ENCODE measurements at places on chromosomes 3 and 15.
A peak's percentile ranks its signal among the peaks of the same experiment; 100 is the strongest.

DNA sequence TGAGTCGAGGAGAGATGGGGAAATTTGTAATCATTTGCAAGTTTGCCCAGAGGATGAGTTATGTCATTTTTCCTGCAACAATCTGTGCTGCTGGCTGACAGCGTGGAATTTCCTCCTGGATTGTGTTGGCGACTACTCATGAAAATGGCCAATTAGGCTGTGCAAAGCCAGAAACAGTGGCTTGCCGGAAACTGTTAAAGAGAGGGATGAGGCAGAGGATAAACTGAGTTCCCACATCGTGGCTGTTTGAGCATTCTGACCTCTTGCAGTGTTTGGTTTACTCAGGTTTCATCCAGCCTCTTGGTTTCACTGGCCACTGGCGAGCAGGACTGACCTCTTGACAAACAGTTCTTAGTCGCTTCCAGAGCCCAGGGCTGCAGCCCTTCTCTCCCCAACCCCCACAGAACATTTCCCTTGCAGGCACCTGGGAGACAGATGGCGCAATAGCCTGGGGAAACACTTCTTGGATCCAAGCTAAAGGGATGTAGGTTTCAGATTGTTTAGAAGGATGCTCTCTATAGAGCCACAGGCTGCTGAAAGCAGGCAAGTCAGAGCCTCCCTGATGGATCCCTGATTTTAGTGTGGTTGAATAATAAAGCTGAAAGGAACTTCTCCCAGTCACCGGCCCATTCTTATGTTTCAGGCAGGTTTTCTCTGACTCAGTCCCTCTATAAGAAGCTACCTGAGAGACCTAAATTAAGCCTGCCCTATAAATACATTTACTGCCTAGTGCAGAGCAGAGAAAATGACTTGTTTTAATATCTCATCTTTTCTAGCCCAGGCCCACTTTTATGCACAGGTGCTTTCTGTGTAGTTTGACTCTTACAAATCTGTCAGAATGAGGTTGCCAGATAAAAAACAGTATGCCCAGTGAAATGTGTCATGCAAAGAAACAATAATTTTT is 92.8 kb upstream of the UBE2E1 start:
- DNase-seq, result peak; percentile 96

DNA sequence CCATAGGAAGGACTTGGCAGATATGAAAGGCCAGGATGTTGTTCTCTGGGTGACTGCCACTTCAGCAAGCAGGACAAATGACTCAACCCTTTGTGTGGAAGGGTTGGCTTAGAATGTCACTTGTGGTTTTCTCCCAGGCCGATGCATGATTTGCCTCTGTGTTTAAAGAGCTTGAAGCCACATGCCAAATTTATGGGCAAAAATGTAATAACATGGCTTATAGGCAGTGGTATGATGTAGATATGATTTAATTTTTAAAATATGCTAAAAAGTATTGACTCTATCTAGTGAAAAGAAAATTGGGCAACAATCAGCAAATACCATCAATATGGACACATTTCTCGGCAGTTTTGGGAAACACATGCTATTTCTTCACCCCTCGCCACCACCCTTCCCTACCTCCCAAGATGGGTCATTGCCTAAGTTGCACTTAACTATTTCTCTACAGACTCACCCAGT is 114.6 kb downstream of the CYP19A1 start:
- peak; percentile 66 for DNase-seq

DNA sequence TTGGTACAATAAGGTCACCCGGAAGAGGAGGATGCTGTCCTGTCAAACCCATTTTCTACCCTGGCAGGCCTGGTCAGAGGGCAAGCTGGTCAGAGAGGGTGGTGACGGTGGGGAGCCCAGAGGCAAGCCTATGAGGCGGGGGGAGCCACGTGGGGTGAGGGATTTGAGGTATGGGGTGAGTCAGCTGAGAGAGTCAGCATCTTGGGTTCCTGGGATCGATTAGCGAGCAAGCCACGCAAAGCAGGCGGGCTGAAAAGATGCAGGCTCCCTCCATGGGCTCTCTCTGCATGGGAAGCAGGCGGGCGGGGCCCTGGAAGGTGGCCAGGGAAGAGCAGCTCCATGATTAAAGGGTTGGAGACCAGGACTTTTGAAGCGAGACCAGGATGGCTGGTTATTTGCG is 48.1 kb downstream of the MAGEF1 start:
- DNase-seq, result no peak

GRCh38 chr3:78913711-78914110 is 854.1 kb downstream of the ROBO1 start:
- DNase-seq, result no peak

GRCh38 chr3:41808152-41808551 is 153.8 kb downstream of the ULK4 start:
- DNase-seq, result peak; percentile 64

- DNase-seq, result peak; percentile 51
Observed at GRCh38 chr15:96234109-96234892, 96.2 kb upstream of the NR2F2 start.

- peak; percentile 47 for DNase-seq
Observed at GRCh38 chr3:105402287-105402801, 35.6 kb downstream of the ALCAM start.

- no peak for DNase-seq
Observed at GRCh38 chr15:80597076-80597475, 98.0 kb upstream of the ABHD17C start.

DNA sequence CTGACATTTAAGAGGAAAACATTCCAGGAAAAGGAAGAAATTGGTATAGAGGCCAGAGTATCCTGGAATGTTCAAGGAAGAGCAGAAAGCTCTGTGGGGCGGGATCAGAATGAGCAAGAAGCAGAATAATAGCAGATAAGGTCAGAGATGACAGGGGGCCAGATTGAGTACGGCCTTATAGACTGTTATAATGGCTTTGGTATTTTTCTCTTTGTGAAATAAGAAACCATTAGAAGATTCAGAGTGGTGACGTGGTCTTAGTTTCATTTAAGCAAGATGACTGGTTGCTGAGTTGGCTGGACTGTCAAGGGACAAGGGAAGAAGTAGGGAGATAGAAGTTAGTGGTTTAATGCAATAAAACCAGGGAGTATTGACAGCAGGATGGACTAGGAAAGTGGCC is 218.3 kb upstream of the SOX2 start:
- DNase-seq, result peak; percentile 10

DNA sequence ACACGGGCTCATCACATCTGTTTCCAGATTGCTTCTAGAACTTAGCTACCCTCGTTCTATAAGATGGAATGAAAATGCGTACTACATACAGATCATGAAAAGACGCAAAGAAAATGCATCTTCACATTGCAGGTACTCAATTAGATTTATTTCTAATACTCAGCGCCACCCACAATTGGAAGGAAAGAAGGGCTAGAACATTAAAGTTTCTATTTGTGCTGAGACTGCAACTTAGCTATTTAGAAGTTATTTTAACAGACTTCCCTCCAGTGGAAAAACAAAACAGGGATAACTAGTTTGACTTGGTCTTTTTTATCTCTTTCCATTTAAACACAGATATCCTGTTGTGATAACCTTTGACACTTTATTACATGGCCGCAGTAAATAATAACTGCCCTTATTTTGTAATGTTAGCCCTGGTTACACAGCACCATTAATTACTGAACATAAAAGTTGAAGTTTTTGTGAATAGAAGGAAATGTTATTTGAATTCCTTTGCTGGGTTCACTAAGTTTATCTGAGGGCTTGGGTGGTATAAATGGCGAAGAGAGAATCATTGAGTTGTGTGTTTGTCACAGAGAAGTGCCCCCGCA is 86.9 kb upstream of the SLC25A26 start:
- DNase-seq, result no peak

DNA sequence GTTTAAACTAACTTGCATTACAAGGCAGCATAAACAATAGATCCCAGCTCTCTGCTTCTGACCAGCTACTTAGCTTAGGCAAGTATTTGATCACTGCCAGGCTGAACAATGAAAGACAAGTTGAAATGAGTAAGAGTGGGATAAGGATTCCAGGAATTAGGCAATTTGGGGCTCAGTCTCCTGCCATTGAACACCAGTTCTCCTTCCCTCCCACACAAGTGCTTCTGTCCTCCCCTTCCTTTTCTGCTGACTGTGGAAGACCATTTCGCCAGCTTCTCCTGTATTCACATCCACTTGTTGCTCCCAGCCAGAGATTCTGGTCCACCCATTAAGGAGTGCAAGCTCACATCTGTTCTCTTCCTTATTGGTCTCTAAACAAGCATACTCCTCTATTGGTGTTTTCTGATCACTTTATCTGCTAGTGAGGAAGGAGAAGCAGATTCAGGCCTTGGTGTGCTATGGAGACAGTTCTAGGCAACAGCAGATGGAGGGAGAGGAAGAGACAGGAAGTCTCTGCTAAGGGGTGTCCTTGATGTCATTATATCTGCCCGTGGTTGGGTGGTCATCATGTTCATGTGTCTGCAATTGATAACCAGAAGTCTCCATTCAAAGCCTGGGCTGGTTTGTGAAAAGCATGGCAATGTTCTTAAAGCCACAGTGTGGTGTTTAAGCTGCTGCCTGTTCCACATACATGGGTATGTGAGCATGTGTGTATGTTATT is 121.5 kb downstream of the PLCL2 start:
- no peak for DNase-seq

DNA sequence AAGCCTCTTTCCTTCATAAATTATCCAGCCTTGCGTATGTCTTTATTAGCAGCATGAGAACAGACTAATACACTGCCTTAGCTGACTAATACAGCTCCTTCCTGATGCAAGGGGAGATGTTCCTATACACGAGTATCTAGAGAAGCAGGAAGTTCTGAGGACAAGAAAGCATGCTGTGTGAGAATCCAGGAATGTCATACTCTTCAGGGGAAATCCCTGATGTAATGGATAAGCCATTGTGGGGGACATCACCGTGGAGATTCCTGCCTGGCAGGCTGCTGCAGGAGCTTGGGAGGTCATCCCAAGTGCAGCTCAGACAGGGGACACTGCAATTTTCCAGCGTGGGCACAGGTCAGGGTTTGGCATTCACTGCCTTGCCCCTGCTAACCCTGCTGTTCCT is 476.9 kb downstream of the NR2F2 start:
- no peak for DNase-seq

DNA sequence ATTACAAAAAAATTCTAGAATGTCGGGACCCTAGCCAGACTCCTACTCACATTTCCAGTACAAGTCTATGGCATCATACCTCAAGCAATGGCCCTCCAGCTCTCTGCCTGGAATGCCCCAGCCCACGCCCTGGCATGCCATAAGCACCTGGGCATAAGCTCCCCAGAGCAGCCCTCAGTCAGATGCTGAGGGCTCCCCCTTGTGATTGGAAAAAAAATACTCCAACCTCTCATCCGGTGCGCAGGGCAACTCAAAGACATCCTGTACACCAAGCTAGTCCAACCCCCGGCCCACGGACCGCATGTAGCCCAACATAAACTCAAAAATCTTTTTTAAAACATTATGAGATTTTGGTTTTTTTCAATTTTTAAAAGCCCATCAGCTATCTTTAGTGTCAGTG is 115.4 kb downstream of the NEK10 start:
- DNase-seq, result peak; percentile 21

DNA sequence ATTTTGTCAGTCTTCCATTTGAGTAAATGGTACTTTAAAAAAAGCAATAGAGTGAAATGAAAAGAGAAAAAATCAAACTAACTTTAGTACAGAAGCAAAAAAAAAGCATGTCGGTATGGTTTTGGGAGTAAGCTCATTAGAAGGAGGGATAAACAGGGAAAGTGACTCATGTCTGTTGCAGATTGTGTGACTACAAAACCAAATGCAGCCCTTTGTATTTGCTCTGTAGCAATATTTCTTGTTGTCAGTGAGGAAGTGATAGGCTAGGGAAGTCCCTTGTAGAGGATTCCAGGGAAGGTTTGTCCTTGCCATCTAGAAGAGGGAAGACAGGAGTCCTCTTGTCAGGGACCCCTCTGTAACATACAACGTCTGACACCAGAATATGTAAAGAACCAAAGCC is 150.5 kb upstream of the POU1F1 start:
- DNase-seq, result no peak

DNA sequence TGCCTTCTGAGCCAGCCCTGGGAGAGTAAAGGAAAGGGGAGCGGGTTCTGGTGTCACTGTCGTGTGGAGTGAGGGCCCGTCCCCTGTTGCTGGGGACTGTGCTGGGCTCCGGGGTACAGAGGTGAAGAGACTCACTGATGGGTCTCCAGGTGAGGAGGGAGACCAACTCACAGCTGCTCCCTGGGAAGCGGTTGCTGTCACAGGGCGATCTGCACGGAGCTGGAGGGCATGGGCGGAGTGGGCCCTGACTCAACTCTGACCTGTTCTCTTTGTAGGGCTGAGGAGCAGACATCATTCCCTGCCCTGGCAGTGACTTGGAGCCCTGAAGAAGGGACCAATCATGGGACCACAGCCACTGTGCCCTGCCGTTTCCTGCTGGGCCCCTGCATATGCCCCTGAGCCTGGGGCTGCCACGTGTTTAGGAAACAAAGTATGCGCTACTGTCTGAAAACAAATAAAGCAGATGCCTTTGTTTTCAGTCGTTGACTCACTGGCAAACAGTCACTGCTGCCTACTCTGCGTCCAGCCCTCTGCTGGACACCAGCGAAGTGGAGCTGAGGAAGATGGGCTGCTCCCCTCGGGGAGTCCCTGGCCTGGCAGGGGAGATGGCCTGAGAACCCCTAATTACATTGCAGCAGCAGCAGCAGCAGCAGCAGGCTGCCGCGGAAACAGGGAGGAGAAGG is 22.9 kb upstream of the PLXNA1 start:
- DNase-seq, result peak; percentile 73

DNA sequence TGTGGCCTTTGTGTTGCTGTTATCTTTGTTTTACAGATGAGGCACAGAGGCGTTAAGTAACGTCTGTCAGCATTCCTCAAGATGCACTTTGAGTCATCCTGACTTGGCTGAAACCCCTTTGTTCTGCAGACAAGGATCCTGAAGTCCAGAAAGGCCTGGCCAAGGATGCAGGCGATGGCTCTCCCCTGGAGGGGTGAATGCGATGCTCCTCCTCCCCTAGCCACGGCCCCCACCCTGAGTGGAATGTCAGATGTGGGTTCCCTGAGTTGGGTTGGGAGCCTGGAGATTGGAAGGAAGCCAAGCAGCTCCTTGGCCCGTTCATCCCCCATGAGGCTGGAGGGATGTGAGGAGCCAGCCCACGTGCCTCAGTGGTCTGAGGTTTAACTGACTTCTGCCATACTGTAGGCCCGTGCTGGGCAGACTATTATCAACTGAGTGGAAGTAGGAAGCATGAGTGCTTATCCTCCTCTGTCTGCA is 43.3 kb downstream of the POMGNT2 start:
- DNase-seq, result no peak

GRCh38 chr3:25350725-25351114 is 77.3 kb upstream of the RARB start:
- no peak for DNase-seq

DNA sequence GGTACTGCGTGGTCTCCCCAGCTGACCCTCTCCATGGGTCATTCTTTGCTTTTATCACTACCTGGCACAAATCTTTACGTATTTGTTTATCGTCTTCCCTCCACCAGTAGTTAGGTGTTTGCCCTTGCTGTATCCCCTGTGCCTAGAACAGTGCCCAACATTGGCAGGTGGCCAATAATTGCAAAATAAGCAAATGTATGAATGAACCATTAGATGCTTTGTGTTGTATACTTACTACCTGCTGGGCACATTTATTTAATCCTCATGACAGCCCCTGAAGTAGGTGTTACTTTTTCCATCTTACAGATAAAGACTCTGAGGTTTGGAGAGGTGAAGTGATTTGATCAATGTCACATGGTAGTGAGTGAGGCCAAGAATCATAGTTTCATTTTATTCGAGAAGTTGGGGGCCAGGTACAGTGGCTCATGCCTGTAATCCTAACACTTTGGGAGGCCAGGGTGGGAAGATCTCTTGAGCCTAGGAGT is 2.0 kb upstream of the TWF2 start:
- no peak for DNase-seq

All from IMR-90 (cell line).